ENCODE measurements at places on chromosomes 4 and X. TPM values are rescaled to one million over a fixed set of nuclear protein-coding genes. Genes with fewer than 3 reads are reported as not detected.

The BRCC3 gene
- 12.1 TPM for total RNA-seq

The PGAM4 gene
- not detected for total RNA-seq

The WDFY3 gene
- total RNA-seq = 41.6 TPM

The CT47A1 gene
- not detected for total RNA-seq

The RBMXL3 gene
- not detected for total RNA-seq

The SLC16A2 gene
- total RNA-seq = 11.9 TPM

The ATP5ME gene
- 29.9 TPM for total RNA-seq

The ALB gene
- not detected for total RNA-seq

The ERVMER34-1 gene
- not detected for total RNA-seq

The EXOC1 gene
- total RNA-seq = 41.7 TPM

The CWH43 gene
- total RNA-seq = not detected

The MAGEH1 gene
- 28.2 TPM for total RNA-seq
